Stimulated activated CD8-positive, alpha-beta memory T cell treated with anti-CD3 and anti-CD28 coated beads, Interleukin-4, amount 100 ng/mL, for 1 hour (primary cell): ENCODE measurements at places on chromosomes 4 and X.

DNA sequence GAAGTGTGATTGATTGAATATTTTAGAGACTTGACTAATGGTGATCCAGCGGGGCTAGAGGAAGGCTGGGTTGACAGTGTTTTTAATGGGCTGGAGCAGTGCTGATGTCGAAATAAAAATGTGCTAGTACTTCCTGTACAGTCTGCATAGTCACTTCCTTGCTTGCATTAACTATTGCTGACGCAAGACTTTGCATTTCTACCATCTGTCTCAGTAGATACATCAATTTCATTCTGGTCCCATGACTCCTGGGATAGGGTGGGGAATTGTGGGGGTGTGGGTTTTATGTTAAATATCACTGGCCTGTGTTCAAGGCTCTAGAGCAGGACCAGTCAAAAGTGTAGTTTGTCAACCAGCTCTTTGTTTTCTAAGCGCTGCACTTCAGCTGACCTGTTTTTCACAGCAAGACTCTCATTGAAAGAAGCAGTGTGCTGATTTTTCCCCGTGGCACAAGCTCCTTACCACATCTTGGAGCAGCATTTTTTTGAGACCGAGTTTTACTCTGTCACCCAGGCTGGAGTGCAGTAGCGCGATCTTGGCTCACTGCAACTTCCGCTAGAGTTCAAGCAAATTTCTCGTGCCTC is 35.2 kb upstream of the PHEX start:
- no peak for DNase-seq

DNA sequence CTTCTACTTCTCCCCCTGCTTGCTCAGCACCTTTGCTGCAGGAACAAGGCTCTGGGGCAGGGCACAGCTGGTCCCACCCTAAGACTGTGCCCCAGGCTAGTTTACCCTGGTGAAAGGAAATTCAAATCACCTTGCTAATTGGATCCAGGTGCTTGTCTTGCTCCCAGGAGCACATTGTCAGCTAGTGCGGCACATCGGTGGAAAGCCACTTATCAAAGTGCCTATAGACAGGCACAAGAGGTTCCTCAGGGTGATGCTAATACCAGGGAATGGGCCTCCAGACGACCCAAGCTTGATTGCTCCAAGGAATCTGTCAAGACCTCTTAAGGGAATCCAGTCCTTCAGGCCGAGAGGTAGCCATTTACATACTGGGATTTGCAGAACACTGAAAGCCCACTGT is 64.5 kb upstream of the PRPS1 start:
- DNase-seq: no peak

DNA sequence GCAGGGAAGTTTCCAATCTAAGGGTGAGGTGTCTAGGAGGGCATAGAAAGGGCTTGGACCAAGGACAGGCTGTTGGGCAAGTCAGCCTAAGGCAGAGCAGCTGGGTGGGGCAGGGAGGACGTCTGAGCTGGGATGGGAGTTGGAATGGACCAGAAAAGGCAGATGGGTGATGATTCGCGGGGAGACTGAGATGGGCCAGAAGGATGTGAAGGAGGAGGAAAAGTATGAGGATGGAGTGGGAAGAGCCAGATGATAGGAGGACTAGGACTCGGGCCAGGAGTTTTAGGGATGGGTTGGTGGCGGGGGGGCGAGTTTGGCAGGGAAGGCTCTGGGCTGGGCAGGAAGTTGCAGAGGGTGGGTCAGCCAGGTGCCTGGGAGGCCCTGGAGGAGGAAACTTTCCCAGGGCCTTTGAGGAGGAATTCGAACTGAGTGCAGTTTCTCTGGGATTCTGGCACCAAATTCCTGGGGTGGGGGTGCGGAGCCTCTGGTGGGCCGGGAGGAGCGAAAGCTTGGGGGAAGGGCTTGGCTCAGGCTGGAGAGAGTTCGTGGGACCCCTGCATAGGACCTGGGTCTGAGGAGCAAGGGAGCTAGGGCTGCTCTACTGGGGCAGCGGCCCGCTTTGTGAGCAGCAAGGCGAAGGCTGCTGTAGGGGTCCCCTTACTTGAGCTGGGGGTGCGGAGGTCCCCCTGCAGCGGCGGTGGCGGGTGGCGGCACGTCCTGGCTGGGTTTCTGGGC is 8.7 kb upstream of the TIMP1 start:
- DNase-seq: no peak

DNA sequence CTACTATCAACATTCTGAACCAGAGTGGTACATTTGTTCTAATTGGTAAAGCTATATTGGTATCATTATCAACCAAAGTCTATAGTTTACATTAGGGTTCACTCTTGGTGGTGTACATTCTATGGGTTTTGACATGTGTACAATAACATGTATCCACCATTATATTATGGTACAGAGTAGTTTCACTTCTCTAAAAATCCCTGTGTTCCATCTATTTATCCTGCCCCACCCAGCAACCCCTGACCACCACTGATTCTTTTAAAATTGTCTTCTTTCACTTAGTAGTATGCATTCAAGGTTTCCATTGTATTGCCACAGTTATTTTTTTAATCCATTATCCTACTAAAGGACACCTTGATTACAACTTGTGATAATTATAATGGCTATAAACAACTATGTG is 15.3 kb upstream of the TMPRSS11D start:
- DNase-seq: no peak

GRCh38 chr4:71713611-71714203 is 70.2 kb downstream of the GC start:
- DNase-seq: no peak

- DNase-seq: no peak
Observed at GRCh38 chrX:40299641-40300046, 201.9 kb upstream of the BCOR start.

- DNase-seq: no peak
Observed at GRCh38 chrX:1609311-1609710, 5.5 kb upstream of the ASMT start.

GRCh38 chr4:130074096-130074495 is 978.1 kb downstream of the C4orf33 start:
- DNase-seq: no peak

GRCh38 chr4:153439831-153440230 is 26.3 kb upstream of the TMEM131L start:
- no peak for DNase-seq

- no peak for DNase-seq
Observed at GRCh38 chr4:176377780-176378179, 58.0 kb downstream of the SPCS3 start.

DNA sequence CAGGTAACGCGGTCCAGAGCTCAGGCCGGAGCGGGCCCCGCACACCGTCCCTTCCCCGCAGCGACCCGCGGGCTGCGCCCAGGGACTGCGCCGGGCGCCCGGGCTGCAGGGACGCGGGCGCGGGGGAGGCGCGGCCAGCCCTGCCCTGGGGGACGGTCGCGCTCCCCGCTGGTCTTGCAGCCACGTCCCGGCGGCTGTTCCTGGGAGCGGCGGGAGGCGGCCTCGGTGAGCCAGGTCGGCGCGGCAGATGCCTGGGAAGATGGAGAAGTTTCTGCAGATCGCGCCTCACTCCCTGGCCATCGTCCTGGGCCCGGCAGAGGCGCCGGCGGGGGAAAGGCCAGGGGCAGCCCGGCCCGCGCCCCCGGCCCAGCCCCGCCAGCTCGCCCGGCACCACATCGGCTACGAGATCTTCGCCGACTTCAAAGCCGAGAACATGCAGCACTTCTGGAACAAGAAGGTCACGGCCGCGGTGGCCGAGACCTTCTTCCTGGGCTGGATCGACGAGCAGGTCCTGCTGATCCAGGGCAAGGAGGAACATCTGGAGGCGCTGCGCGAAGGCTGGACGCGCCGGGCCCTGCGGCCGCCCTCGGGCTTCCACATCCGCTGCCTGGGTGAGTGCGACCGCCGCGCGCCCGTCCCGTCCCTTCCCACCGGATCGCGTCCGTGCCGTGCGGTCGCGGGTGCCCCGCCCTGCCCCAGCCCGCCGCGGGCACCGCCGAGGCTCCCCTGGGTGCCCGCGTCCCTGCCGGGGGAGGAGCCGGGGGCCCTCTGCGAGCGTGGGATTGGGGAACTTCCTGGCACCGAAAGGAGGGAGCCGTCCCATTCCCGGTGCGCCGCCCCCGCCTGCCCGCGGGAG is 107.4 kb upstream of the STOX2 start:
- no peak for DNase-seq

DNA sequence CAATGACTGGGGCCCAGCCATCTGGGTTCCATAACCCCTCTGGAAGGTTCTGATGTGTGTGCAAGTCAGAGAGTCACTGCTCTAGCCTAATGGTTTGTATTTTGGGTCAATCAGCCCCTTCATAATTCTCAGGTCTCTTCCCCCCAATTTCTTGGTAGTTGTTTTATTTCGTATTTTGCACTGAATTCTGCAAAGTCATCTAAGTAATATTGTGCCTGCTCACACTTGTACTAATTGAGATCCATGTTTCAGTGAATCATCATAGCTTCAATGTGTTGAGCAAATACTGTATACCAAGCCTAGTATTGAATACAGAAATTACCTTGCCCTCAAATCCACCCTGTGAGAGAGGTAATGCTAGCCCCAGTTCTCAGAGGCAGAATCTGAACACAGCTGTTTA is 28.0 kb upstream of the TBL1X start:
- DNase-seq: no peak

DNA sequence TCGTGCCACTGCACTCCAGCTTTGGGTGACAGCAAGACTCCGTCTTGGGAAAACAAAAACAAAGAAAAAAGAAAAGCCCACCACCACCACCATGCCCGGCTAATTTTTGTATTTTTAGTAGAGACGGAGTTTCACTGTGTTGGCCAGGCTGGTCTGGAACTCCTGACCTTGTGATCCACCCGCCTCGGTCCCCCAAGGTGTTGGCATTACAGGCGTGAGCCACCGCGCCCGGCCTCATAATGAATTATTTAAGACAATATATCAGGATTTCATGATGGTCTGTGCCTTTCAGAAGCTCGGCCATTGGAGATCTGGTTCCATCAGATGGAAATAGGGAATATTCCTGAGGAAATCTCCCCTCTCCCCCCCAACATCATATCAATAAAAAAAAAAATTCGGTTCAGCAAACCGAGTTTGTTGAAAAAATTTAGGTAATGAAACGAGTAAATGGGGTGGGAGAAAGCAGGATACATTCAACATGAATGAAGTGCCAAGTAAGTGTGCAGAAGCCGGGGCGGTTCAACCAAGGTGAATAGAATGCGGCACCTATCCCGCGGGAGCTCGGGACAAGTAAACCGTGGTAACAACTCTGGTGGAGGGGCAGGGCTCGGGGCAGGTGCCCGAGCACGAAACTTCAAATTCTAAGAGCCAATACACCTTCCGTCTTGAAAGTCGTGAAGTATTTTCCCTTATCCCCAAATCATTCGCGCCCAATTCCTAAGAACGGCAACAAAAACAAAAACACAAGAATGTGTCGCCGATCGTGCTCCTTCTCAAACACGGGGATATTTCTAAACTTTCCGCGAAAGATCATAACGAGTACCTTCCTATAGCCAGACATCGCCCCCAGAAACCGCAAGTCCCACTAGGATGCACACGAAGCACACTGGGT is 773 bp upstream of the TXLNG start:
- no peak for DNase-seq

- no peak for DNase-seq
Observed at GRCh38 chrX:70301716-70302115, 11.8 kb downstream of the KIF4A start.

- DNase-seq: no peak
Observed at GRCh38 chr4:185713731-185714130, 98.3 kb downstream of the SORBS2 start.

- DNase-seq: no peak
Observed at GRCh38 chr4:131001371-131001770, 1905.4 kb downstream of the C4orf33 start.

DNA sequence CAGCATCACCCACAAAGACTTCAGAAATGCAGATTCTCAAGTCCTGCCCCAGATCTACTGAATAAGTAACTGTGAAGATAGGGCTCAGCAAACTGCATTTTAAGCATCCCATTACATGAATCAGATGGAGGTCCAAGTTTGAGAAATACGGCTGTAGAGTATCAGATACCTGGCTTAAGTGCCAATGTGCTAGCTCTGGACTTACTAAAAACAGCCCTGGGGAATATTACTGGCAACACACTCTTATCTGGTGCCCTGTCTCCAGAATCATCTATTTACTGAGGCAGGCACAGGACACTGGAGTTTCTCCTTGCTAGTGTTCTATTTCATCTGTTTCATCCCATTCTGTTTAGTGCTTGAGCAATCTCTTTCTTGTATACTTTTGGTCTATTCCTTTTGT is 105.1 kb downstream of the SPOCK3 start:
- DNase-seq: no peak

- DNase-seq: no peak
Observed at GRCh38 chrX:10198254-10198653, 41.5 kb downstream of the CLCN4 start.

DNA sequence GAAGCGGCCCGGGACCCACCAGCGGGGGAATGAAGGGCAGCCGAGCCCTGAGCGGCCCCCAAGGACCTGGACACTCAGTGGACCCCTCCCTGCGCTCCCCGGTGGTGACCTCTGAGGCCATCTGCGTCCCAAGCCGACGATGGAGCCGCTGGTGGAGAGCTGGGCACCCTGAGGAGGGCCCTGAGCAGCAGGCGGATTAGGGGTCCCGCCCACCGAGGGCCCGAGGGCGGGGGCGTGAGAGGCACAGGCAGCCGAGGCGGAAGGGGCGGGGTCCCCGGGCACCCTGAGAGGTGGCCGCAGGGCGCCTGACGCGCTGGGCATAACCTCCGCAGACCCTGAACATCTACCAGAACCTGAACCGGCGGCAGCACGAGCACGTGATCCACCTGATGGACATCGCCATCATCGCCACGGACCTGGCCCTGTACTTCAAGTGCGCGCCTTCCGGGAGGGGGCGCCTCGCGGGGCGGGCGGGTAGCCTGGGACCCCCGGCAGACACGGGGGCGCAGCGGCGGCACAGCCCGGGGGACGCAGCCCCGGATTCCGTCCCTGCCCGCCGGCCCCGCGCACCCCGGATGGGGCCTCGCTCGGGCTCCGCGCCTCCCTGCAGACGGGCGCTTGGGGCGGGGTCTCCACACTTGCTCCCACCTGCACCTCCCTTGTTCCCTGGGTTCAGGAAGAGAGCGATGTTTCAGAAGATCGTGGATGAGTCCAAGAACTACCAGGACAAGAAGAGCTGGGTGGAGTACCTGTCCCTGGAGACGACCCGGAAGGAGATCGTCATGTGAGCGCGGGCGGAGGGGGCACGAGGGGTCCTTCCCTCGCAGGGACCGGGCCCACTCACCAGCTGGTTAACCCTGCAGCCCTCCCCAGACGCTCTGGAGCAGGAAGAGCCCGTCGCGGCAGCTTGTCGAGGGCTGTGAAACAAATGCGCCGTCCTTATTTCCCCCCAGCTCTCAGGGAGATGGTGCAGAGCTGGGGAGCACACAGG is 10.3 kb downstream of the ATP5ME start:
- peak; percentile 50 for DNase-seq

- DNase-seq: no peak
Observed at GRCh38 chr4:102625232-102625930, 124.2 kb downstream of the NFKB1 start.
